ENCODE measurements at places on chromosomes 2 and 18.

DNA sequence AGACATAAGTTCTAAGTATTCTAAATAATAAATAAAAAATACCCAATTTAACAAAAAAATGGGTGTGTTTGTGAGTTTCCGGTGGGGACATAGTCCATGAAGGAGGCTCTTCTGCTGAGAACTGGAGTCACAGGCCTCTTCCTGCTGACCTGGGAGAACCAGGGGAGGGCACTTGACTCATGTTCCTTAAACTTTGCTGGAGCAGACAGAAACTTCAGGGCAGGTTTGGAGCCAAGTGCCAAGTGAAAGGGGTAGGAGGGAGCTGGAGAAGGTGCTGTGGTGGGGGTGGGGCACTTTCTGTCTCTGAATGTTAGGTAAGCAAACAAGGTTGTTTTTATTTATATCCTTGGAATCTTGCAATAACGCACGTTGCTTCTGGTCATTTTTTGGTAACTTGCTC lies 78.8 kb upstream of the TTN start:
- DNase-seq = no peak

DNA sequence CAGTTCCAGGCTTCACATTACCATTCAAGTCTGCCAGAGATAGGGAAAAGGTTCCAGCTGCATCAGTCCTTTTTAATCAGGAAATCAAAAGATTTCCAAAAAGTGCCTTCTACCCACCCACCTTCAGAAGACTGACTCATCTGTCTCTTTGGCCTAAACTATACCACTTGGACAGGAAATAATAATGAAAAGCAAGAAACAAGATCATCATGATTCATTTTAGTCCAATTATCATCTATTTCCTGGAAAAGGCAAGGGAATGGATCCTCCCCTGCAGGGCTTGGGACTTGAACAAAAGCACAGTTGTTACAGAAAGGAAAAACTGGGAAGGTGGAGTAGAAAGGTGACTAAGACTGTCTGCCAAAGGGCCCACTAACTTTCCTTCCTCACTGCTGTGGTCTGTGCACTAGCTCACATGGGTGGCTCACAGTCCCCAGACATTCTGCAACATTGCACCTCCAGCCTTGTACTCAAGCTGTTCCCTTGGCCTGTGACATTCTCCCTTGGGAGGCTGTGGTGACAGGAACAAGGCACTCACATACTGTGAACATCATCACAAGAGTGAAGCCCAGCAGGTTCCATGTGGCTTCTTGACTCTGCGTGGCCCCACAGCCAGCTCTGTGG lies 75.3 kb downstream of the VSNL1 start:
- no peak for DNase-seq

DNA sequence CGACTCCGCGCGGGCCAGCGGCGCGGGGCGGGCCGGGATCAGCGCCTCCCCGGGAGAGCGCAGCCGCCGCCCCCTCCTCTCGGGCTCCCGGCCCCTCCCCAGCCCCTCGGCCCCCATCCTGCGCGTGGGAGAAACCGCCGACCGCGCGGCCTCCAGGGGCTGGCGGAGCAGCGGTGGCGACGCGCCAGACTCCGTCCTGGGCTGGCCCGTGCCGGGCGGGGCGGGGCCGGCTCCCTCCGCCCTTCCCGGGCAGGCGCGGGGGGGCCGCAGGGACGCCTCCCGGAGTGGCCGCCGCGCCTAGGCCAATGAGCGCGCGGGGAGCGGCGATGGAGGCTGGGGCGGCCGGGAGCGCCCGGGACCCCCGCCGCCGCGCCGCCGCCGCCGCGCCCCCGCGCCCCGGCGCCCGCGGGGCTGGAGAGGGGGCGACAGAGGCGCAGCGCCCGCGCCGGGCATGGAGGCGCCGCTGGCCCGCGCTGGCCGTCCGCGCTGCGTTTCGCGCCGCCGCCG lies 49.1 kb downstream of the KCNIP3 start:
- DNase-seq = no peak

GRCh38 chr18:63883617-63884016 lies 3.9 kb upstream of the SERPINB2 start:
- no peak for DNase-seq

- no peak for DNase-seq
These were observed 222.1 kb upstream of the SPRED2 start for GRCh38 chr2:65654496-65654895.

DNA sequence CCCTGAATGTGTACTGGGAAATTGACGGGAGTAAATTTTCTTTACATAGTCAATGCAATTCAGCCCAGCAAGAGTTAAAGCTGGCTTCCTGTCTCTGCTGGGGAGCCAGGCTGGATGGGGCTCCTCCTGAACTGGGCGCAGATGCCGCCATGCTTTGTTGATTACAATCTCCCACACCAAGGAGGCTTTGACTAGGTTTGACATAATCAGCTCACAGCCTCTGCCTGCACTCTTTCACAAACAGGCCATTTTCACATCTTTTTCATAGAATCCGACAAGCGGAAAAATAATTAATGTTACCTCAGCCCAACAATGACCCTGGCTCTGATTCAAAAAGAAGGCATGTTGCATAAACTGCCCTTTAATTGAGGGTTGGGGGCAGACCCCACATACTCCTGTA lies 54.3 kb downstream of the FOXI3 start:
- DNase-seq = no peak

DNA sequence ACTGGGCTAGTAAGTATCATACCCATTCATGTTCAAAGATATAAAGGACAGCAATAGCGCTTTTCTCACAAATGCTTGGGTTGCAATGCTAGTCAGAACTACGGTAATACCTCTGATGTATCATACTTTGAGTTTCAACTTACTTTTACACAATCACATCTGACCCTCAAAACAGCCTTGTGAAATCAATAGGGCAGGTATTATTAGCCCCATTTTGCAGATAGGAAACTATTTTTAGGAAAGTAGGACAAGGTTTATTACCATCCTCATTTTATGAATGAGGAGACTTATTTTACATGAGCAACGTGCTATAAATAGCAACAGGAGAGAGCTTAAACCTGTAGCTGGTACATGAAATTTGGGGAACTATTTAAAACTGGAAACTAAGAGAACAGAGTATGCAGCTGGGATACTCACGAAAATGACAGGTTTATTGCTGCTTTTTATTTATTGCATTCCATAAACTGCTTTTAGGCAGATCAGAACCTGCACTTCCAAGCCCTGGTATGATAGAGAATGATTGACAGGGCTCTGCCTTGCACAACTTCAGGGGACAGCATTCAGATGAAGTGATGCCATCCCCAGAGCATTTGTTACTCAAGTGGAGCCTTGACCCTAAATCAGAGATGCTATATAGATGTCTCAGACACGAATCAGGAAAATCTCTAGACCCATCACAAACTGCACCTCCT lies 42.4 kb upstream of the PPM1B start:
- no peak for DNase-seq

DNA sequence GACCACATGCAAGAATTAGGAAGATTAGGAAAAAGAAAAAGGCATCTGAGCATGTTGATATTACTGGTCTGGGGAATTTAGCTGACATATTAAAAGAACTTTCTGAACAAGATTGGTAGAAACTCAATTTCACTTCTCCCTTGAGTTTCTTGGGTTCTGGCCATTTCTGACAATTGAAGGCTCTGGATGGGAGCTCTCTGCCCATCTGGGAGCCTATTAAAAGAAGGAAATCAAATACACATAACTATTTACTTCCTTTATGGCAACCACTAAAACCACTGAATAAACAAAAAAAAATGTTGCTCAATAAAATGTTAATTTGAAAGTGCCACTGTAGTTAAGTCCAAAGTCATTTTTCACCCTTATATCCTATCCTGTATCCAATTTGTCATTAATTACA lies 216.8 kb upstream of the HNMT start:
- no peak for DNase-seq

- DNase-seq = no peak
These were observed 95.5 kb downstream of the GYPC start for GRCh38 chr2:126751477-126751876.

DNA sequence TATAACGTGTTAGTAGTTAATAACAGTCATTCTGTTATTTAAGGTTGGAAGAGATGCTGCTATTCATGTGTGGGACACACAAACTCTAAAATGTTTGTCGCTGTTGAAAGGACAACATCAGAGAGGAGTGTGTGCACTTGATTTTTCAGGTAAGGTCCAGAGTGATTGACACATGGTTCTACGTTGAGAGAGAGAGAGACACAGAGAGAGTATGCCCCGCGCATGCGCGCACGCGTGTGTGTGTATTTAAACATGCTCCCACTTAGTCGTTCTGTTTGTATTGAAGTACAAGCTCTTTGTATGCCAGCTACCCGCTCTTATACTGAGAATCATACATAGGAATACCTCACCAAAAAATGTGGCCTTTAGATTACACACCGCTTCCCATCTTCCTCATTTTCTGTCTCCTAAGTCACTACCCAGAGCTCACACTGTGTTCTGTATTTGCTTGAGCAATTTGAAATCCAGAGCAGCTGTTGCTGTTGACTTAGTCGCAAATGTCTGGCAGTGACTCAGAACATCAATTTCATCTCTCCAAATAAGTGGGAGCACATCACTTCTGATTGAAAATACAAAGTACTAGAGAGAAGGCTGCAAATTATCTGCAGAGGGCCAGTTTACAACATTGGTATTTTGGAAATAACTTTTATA lies 148.1 kb downstream of the EML6 start:
- no peak for DNase-seq

DNA sequence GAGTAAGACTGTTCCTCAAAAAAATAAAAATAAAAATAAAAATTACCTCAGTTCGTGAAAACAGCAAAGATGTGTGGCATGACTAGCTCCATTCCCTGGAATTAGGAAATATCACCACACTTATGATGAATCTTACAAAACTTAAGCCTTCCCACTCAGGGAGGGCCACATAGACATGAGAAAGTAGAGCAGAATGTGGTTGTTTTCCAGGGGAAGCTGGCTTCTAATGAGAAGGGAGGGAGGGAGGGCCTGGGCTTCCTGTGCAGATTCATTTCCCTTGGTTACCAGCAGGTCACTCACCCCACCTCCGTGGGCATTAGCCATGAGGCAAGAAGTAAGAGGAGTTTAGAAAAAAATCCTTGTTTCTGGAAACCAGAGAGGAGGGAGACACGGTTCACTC lies 95.9 kb upstream of the RMDN2 start:
- no peak for DNase-seq

GRCh38 chr2:136131484-136131960 lies 13.6 kb upstream of the CXCR4 start:
- DNase-seq = no peak

GRCh38 chr18:6251084-6251483 lies 163.6 kb downstream of the L3MBTL4 start:
- no peak for DNase-seq

- DNase-seq = no peak
These were observed 35.9 kb upstream of the KLF11 start for GRCh38 chr2:10007435-10007834.

DNA sequence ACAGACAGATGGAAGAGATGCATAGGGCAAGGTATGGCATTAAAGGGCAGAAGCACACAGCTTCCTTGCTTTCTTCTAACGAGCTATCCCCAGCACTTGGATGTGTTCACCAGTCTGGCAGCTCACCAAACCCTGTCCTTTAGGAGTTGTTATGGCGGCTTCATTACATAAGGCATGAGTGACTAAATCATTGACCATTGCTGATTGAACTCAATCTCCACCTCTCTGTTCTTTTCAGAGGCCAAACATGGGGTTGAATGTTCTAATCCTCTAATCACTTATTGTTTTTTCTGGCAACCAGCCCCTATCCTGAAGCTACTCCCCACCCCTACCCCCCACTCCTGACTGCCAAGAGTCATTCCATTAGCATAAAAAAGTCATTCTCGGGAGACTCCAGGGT lies 301.8 kb downstream of the XIRP2 start:
- DNase-seq = no peak

GRCh38 chr2:45406621-45407020 lies 204.4 kb downstream of the SRBD1 start:
- DNase-seq = no peak

- DNase-seq = no peak
These were observed 307.8 kb upstream of the CELF4 start for GRCh38 chr18:37873416-37873815.

DNA sequence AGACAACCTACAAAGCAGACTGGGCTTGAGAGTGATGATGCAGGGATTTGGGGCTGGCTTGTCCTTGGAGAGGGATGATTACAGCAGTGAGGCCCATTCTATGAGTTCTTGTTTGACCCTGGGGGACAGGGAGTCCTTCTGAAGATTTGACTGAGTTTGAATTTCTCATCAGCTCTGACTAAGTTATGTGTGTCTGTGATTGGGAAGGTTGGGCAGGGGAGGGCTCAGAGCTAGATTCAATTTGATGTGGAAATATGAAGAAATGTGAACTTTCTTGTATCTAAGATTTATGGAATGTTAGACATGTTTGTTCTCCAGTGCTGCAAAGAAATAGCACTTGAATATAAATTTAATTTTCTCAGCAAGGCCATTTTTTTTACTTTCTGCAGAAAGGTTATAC lies 19.9 kb upstream of the IL1R2 start:
- DNase-seq = no peak

- DNase-seq = no peak
These were observed 37.9 kb downstream of the LYPD1 start for GRCh38 chr2:132632000-132632649.

GRCh38 chr18:3782901-3783300 lies 332.9 kb downstream of the TGIF1 start:
- DNase-seq = no peak

- DNase-seq = no peak
These were observed 109.1 kb upstream of the CTDP1 start for GRCh38 chr18:79570266-79571201.

Measured in stimulated activated CD8-positive, alpha-beta memory T cell treated with anti-CD3 and anti-CD28 coated beads, Interleukin-7, amount 100 ng/mL, for 24 hours (primary cell).